ENCODE measurements at places on chromosomes 2 and 18.
A peak's percentile ranks its signal among the peaks of the same experiment; 100 is the strongest.

GRCh38 chr18:73714466-73714865 lies 433.2 kb downstream of the FBXO15 start:
- no peak for DNase-seq

DNA sequence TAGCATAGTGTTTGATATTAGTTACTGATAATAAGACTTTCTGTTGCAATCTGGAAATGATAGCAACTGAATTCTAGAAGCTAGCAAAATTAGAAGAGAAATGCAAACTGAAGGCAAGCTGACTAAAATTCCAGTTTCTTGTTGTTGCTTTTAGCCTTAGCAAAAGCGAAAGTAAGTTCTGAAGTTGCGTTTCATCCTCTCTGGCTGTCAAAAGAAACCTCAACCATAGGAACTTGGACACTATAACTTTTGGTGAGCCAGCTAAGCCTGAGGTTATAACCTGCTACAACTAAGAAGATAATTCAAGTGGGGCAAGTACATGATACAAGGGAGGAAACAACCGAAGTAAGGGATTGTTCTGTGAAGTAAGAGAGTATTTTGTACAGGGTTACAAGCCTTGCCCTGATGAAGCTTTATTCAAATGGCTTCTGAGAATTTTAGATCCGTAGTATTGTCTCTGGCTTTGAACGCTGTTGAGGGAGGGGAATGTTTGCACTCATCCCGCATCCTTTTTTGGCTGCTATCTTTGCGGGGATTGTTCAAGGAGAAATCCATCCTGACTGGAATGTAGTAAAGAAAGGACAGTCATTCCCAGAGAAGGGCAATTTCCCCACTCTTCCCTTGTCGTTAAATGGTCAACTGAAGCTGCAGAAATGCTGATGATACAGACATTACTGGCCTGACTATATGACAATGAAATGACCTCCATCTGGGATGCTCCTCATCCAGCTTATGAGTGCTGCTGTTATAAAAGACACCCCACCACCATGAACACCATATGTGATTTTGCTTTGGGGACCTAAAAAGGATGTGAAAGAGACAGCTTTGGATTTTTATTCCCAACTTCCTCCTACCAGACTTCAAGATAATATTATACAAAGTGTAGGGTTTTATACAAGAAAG lies 7.0 kb upstream of the TMX3 start:
- no peak for DNase-seq

DNA sequence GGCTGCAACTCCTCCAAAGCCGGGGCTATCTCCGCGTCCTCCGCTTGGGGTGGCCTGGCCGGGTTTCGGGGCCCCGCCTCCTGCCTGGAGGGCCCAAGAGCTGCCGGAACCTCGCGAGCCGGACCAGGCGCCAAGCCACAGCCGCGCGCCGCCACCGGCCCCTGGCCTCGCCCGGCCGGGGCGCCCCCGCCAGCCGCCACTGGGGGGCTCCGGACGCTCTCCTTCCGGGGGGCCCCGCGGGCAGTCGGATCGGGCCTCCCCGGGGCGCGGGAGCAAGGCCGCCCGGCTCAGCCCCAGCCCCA lies 17.4 kb upstream of the HAAO start:
- DNase-seq = peak; percentile 78

DNA sequence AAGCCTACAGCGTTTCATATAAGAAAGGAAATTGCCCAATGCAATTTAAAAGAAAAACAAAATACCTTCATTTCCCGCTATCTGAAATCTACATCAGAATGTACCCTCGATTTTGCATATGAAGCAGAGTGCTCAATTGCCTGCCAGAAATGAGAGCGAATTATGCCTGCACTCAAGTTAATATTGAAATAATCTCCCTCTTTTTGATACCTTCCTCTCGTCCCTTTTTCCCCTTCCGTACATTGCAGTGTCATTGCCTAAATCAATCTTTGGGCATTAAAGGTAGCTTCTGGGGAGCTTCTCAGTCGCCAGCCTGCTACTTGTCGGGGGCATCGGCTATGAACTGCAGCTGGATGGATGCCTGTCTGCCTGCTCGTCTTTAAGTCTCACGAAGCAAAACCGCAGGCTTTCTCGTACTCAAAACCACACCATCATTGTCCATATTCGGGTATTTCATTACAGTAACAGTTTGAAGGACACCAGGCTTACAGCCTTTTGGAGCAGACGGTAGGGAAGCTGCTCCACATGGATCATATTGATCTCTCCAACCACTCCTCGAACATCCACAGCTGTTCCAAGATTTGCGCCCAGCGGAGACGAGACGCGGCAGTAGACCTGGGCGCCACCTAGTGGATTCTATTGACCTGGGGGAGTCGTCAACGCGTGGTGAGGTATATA lies 64.0 kb upstream of the HNRNPA3 start:
- DNase-seq = peak; percentile 80

DNA sequence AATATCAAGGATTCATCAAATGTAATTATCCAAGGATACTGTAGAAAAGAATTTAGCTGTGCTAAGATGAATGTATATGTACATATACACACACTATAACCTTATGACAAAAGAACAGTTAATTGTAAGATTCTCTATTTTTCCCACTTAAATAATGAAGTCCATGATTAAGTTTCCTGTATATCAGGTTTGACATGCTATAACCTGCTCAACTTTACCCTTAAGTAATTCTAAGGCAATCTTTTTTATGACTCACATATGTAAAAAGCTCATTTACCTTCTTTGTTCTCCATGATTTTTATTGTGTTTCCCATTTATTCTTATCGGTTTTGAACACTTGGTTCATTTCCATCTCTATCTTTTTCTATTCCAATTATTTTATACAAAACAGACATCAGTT lies 1213.1 kb upstream of the SLC39A10 start:
- no peak for DNase-seq

GRCh38 chr18:62605685-62606084 lies 82.9 kb downstream of the ZCCHC2 start:
- DNase-seq = no peak

DNA sequence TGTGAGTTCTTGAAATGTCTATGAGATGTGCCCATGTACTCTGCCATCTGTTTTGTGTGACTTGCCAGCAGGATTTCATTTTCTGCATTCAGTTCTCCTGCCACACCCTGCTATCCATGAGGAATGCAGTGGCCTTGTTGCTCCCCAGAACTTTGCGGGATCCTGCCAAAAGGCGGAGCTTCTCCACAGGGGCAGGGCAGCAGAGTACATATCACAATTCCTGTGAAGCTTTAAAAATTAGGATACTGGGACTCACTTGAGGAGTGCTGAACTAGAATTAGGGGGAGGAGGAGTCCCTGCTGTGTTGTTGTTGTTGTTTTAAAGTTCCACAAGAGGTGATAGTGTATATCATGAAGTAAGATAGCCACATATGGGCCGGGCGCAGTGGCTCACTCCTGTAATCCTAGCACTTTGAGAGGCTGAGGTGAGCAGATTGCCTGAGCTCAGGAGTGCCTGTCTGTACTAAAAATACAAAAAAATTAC lies 76.4 kb downstream of the TANC1 start:
- no peak for DNase-seq

DNA sequence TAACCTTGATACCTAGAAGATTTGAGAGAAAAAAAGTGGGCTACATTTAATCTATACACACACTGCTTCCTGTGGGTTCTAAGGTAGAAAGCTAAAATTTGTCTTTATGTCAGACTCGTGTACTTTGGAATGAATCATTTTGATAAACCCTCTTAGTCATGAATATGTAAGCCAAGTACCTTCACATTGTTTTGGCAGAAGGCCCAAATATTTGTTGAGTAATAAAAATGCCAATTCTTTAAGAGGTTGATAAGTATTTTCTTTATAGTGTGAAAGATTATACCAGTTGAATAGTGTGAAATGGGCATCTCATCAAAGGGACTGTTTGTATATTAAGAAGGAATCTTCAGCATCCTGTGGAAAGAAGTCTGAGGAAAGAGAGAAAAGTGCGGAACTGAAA lies 1464.7 kb upstream of the ZEB2 start:
- DNase-seq = no peak

DNA sequence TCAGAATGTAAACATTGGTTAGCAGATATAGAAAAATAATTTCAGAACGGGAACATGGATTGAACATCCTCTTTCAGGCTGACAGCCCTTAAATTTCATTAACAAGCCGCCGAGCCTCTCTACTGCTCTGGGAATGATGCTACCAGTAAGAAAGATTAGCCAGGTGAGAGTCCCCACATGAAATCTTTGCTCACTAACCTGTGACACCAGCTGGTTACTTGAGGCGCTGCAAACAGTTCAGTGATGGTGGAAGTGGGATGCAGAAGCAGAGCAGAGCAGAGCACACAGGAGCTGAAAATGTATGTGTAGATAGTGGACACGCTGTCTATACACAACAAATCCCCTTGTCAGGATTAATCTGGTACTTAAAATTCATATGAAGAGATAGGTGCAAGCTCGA lies 721.1 kb downstream of the DPP10 start:
- no peak for DNase-seq

DNA sequence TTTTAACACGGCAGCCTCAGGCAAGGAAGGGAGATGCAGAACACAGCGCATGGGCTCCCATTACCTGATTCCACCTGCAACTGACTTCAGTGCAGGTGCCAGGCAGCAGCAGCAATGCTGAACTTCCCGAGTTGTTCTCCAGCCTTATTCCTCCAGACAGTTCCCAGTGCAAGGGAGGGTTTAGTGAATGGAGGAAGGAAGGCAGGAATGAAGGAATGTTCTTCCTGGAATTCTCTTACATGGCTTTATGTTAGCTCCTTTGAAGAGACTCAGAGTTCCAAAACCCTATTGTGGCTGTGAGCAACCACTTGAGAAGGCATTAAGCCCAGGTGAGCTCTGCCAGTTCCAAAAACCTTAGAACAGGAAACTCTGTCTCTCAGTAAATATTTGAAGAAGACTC lies 45.5 kb downstream of the SERPINB7 start:
- no peak for DNase-seq

DNA sequence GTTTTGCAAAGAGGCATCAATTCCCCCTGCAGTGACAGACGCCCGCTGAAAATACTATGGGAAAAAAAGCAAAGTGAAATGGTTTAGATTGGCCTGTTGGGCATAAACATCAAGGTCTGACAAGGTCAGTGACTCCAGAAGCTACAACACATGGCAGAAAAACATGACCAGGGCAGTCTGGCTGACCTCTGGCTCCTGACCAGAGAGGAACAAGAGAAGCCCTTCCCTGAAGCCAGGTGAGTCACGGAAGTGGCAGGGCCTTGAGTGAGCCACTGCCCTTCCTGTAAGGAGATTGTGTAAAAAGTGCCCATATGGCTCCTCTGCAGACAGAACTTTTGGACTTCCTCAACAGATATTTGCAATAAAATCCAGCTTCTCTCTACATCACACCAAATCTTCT lies 72.0 kb downstream of the DNER start:
- no peak for DNase-seq

DNA sequence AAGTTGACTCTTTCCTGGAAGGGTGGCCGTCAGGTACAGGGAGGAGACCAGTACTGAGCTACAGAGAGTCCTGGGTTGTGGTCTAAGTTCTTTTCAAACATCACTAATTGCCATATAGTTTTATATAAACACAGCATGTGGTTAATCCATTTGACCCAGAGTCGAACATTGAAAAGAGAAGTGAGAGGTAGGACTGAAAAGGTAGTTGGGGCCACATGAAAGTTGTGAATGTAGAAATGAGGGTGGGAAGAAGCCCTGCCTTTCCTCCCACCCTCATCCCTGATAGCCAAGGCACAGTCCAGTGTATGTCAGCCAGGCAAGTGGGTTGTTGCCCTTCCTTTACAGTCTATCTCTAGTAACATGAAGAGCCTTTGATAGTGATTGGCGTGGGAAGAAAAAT lies 4.4 kb downstream of the DDX18 start:
- no peak for DNase-seq

DNA sequence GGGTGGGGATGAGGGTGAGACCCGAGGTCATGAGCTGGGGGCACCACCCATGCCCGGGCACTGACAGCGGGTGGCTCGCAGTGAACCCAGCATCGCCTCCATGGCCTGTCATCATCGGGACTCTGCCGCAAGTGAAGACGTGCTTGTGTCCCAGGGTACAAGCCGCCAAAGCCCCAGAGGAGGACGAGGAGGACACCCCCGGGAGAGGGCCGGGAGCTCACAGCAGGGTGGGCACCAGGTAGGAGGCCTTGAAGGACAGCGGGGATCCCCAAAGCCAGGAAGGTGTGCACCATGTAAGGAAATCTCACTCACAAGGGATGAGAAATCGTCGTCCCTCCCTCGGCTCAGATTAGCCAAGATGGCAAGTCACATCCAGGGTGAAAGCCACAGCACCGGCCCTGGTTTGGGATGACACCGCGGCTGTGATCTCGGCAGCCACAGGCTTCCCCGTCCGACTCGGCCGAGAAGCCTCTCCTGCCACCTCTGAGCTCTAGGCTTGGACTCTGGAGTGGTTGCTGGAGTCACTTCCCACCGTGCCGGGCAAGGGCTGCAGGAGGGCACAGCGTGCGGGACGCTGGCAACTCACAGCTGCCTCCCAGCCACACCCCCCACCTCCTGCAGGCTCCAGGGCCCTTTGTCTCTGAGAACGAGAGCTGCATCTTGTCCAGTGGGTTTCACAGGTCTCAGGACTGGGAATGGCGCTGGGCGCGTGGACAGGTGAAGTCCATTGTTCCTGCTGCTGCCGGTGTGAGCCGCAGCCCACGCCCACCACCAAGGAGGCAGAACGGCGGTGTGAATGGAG lies 81.6 kb upstream of the CTDP1 start:
- DNase-seq = no peak

GRCh38 chr2:16013359-16013911 lies 73.1 kb downstream of the MYCN start:
- no peak for DNase-seq

GRCh38 chr2:206989311-206989710 lies 50.0 kb downstream of the CPO start:
- no peak for DNase-seq

DNA sequence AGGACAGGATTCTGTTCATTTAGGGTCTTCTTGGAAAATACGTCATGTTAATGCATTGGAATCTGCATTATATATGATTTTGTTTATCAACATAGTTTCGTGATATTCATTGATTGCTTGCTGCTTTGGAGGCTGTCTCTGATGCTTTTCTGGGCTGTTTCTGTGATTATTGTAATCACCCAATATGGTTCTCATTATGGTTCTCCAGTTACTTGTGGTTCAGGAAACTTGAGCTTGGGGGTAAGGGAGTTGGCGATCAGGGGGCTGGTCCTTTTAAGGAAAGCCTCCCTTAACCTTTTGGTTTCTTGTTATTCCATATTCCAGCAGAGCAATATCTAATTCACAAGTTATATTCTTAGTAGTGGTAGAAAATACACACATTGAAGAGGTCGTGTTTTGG lies 17.4 kb upstream of the STON1 start:
- DNase-seq = no peak

DNA sequence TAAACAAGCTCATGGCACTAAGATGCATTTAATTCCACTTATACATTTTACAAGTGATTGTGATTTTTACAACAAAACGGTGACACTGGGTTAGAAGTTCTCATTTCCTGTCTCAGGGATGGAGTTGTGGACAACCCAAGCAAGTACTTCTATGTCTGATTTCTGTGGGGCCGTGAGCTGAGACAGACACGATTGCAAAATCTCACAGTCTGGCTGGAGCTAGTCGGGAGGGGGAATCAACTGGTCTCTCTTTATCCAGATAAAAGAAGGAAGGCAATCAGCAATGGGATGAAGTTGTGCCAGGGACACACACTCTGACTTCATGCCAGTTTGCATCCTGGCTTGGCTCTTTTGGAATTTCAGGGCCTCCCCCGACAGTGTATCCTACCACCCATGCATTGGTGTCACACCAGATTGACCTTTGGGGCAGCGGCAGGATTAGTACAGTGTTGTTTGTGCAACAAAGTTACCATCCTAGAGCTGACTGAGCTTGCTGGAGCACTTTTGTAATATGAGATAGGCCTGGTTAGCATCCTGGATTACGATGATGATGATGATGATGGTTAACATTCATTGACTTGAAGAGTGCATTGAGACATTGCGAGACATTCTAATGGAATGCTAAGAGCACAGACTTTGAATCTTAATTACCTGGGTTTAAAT lies 98.8 kb downstream of the CTAGE1 start:
- no peak for DNase-seq

All from T47D (cell line).